Effector memory CD4-positive, alpha-beta T cell (primary cell): ENCODE measurements at places on chromosomes 2 and 18.

- no peak for DNase-seq
These were observed 175.9 kb upstream of the ITGA4 start for GRCh38 chr2:181281206-181281832.

- no peak for DNase-seq
These were observed 40.0 kb downstream of the ICA1L start for GRCh38 chr2:202831242-202832220.

DNA sequence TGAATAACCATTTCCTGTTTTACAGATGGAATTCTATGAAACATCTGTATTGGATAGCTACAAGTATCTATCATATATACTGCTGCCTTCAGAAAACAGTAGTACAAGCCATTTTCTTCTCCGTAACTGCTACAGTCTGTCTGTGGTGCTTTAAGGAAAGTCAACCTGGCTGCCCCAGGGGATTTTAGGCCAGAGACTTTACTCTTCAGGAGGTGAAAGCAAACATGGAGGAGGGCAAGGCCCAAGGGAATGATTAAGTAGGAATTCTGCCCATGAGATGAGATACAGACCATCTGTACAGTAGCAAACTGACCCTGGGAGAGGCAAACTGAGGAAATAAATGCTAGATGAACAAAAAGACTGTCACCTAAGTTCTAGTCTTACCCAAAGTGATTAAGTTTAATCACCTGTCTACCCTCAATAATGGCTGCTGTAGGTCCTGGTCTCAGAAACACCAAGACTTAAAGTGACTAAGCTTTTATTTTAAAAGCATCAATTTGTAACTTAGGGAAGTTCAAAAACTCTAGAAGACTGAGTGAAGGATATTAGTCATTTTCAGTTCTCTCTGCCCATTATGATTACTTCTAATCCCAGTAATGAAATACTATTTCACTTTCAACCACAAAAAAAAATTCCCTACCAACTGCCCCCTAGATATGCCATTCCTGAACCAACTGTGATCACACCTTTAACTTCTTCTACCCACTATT is 14.8 kb downstream of the MBD2 start:
- no peak for DNase-seq

- DNase-seq = no peak
These were observed 577 bp downstream of the EHBP1 start for GRCh38 chr2:62705859-62706720.

DNA sequence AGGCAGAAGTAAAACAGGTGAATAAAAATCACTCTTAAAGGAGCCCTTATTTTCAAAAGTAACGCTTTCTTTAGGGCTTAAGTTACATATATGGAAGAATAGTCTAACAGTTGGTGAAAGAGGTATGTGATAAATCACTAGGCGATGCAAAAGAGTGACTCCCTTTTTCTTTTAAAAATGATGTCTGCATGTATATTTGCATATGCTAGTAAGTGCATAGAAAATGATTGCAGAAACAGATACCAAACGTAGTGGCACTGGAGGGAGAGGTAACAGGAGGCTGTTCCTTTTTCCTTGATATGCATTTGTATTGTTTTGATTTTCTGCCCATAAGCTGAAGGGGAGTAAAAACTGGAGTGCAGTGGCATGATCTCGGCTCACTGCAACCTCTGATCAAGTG is 158.3 kb downstream of the PRPF40A start:
- DNase-seq = no peak

DNA sequence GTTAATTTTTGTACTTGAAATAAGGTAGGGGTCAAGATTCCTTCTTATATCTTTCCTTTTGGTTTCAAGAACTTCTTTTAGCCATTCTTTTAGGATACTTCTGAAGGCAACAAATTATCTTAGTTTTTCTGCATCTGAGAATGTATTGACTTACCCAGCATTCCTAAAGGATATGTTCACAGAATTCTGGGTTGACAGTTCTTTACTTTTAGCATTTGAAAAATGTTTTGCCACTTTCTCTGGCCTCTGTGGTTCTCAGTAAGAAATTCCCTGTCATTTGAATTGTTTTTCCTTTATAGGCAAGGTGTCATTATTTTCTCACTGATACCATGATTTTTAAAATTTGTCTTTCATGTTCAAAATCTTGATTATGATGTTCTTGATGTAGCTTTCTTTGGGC is 162.4 kb downstream of the GALNT1 start:
- no peak for DNase-seq

- no peak for DNase-seq
These were observed 564.4 kb upstream of the LINC00305 start for GRCh38 chr18:64713284-64713683.
